ENCODE measurements at places on chromosomes 11 and 22.

GRCh38 chr11:80569832-80570231, 1129.0 kb upstream of the TENM4 start:
- no peak for DNase-seq

GRCh38 chr11:64996710-64997380, at the start of gene BATF2:
Gene BATF2 (minus strand): TSS chr11:64996971. CDS start chr11:64996914, 57 bp downstream.
- peak; percentile 62 for DNase-seq

DNA sequence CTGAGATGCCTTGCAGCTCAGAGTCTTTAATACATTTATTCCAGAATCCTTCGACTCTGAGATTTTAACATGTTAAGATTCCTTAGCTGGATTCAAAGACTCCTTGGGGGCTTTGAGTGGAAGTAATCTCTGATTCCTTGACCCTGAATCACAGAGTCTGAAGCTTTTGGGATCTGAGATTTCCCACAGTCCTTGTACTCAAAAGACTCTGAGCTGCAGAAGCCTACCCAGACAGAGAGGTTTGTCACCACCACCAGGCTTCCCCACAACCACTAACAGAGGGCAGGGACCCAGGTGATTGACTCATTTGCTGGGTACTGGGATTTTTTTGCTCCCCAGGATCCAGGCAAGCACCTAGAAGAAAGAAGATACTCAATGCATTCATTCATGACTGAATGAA, 1.4 kb upstream of the SERPINH1 start:
- DNase-seq, result no peak

DNA sequence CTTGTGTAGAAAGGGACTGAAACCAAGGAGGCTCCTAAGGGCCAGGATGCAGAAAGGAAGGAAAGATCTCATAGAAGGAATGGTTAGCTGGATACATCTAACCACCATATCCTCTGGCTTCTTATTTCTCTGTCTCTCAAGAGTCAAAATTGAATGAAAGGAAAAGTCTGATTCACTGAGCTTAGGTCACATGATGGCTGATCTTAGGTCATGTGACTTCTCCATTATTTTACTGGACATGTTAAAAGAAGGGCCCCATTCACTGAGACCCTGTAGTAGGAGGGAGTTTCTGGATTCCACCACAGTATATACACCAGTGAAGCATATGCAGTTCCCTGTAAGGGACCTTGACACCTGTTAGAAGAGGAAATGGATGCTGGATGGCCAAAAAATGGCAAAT, 516.6 kb downstream of the NELL1 start:
- no peak for DNase-seq

GRCh38 chr11:116927163-116927974, 89.9 kb upstream of the APOA1 start:
- no peak for DNase-seq

DNA sequence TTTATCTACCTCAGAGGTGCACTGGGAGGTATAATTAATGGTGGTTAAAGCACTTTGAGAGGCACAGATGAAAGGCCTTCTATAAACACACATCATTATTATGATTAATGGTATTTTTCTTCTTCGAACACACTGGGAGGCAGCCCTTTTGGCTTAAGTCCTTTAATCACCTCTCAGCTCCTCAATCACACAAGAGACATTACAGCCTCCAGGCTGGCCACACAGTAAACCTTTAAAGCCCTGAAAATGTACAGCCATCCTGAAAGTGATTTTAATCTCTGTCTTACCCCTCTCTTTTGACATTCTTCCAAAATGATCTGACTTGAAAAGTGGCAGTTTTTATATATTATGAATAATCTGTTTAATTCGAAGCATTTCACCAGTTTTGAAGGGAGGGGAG, 54.3 kb upstream of the VSTM5 start:
- no peak for DNase-seq

- no peak for DNase-seq
Measured at GRCh38 chr11:116500947-116501602, 271.7 kb downstream of the BUD13 start.

GRCh38 chr22:45210174-45210573, 30.5 kb downstream of the KIAA0930 start:
- DNase-seq, result no peak

DNA sequence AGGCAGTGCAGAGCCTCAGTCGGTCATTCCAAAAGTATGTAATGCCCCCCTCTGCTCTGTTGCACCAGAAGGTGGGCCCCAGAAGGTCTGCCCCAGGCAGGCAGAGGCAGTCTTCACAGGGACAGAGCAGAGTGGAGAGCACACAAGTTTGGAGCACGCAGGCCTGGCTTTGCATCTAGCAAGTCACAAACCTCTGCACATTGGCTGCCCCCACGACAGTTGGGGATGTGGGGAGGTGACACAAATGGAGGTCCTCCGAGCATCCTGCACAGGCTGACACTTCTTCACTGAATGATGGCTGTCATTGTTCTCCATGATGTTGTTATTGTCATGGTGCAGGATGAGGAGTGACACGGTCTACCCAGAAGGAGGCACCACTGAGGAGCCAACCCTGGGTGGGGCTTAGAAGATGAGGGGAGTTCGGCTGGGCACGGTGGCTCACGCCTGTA, 11.9 kb downstream of the TOM1 start:
- DNase-seq, result no peak

GRCh38 chr11:83982825-83983224, 696.7 kb upstream of the CCDC90B start:
- DNase-seq, result no peak

GRCh38 chr11:73734993-73735392, 25.9 kb downstream of the RAB6A start:
- DNase-seq, result no peak

DNA sequence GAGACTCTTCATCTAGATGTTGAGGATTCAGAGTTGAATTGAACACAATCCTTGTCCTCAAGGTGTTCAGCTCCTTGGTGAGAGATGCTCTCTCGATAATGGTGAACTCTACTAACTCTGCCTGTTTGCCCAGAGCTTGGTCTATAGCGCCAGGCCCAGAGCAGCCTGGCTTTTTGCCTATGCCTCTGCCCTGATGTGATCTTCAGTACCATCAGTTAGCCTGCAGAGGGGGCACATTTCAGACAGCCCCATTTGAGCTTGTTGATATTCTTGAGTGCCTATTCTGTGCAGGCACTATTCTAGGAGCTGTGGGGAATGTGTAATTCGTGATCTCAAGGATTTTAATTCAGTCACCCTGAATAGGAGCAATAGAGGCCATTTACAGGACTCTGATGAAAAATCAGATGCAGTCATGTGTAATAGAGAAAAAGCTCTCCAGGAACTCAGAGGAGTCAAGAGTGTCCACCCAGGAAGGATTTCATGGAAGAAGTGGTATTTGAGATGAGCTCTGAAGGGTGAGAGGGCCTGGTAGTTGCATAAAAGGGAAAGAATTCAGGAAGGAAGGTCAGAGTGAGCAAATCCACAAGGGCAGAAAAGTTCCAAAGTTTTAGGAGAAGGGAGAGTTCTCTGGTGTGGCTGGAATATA, 19.3 kb downstream of the GTPBP1 start:
- no peak for DNase-seq

DNA sequence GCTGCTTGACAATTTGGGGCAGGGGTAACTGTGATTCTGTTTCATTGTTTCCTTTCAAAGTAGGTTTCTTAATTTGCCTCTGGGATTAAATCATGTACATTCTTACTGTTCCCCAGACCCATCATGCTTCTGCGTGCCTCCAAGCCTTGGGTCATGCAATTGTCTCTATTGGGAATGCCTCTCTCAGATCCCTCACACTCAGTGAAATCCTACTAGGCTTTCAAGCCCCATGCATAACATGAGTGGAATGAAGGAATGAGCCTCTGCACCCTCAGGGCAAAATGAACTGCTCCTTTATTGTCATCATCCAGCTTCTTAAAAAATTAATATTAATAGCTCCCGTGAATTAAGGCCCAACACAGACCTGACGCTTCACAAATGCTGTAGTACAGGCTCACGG, 381.7 kb downstream of the TENM4 start:
- DNase-seq, result no peak

DNA sequence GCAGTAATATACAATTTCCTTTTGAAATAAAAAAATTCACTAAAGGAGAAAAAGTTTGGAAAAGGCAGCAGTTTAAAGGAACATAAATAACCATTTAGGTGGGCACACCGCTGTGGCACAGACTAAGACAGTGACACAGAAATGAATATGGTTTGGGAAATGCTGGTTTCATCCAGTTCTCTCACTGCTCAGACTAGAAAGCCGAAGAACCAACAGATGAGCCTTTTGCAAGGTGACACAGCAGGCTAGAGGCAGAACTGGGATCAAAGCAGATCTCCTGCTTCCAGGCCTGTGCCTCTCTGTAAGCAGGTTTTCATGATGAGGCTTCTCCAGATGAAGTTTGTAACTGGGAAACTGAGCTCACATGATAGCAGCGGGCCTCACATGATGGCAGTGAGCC, 380.0 kb upstream of the NARS2 start:
- DNase-seq, result no peak

- DNase-seq, result no peak
Measured at GRCh38 chr11:1969035-1969434, 21.9 kb downstream of the MRPL23 start.

DNA sequence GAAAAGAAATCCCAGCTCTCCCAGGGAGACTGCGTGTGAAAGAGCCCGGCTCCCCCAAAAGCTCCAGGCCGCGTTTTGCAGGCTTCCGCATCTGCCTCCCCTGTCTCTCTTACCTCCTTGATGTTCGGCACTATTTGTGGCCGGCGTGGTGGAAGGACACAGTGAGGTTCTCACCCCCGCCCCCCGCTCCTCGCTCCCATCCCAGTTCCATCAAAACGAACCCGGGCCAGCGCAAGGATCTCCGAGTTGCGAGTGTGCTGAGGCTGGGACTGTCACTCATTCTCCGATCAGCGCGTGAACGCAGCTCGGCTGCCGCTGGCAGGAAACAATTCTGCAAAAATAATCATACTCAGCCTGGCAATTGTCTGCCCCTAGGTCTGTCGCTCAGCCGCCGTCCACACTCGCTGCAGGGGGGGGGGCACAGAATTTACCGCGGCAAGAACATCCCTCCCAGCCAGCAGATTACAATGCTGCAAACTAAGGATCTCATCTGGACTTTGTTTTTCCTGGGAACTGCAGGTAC, at the start of gene NCAM1:
NCAM1 (plus strand) TSS at position 275 of the 523 bp plus-strand sequence.
- DNase-seq, result peak; percentile 15

- DNase-seq, result no peak
Measured at GRCh38 chr11:28736256-28736655, 628.1 kb downstream of the METTL15 start.

GRCh38 chr11:19753451-19754106, 40.9 kb downstream of the NAV2 start:
- no peak for DNase-seq

DNA sequence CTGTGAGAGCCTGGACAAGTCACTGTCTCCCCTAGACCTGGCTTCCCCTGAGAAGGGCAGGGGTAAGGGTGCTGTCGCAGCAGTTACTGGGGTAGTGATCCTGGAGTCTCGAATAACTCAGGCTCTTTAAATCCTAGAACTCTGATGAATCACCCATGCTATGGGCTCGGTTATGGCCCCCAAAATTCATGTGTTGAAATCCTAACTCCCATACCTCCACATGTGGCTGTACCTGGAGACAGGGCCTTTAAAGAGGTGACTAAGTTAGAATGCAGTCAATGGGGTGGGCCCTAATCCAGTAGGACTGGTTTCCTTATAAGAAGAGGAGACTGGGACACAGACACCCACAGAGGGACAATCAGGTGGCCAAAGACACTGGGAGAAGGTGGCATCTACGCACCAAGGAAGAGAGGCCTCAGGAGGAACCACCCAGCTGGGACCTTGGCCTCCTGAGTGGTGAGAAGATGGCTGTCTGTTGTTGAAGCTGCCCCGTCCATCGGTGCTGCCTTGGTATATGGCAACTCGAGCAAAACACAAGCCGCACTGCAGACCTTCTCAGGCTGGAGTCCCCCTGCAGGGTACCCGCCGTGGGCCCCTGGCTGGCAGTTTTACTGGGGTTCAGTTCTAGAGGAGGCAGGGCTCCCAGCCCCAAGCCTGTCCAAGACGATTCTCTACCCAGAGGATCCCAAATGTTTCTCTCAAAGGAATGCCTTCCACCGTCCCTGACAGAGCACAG, 48.8 kb upstream of the SHISAL1 start:
- no peak for DNase-seq

GRCh38 chr11:5722622-5723021, 13.6 kb upstream of the OR56B1 start:
- DNase-seq, result no peak

- DNase-seq, result peak; percentile 38
Measured at GRCh38 chr11:118224511-118225188, at the start of gene JAML. Gene JAML (minus strand): TSS chr11:118225011. CDS start chr11:118214866, 10,145 bp downstream.

DNA sequence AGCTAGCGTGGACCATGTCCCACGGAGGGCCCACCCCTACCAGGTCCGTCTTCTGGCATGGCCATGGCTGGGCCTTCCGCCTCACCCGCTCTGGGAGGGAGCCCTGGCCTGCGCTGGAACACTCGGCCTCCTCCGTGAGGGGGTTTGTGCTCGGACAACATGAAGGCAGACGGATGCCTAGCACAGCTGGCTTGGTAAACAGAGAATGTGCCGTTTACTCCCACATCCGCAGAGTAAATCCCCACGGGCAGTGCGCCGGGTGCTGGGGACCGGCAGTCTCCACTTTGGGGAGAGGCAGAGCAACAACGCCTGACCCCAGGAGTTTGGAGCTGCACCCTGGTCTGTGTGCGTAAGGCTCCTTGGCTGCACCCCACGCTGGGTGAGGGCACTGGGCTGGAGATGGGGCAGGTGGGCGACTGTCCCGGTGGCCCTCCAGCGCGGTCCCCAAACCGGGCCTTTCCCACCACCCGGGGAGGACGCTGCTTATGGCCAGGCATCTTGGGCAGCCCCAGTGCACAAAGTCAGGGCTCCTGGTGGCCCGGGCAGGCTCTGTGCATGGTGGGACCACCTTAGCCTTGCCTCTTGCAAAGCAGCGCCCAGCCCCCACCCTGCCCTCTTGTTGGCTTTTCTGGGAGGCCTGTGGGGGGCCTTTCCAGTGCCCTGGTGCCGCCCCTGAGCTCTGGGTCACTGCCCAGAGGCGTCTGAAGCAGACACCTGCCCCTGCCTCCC, 30.7 kb upstream of the MUC5AC start:
- no peak for DNase-seq

DNA sequence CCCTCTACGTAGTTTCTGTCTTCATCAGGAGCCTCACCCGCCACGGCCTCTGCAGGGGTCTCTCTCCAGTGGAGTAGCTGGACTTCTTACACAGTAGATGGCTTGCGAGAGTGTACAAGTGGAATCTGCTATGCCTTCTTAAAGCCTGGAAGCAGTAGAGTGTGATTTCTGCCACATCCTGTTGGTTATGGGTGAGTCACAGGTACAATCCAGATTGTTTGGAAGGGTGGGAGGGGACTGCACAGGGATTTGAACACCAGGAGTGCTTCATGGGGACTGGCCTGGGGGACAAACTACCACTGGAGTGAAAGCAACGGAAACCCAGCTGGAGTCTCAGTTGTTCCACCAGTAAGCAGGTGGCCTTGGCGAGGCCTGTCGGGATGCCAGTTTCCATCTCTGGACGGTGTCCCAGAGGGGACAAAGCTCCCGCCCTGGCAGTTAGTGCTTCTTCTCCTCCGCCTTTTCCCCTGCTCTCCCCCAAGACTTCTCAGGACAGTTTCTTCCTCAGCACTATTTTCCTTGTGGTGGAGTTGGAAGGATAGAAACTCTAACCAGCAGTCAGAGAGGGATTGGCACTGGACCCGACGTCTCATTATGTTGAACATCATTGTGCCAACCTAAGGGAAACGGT, 85.0 kb upstream of the RCN1 start:
- no peak for DNase-seq

GRCh38 chr22:36234919-36235318, 4.4 kb downstream of the APOL2 start:
- no peak for DNase-seq
